Activated T-cell treated with anti-CD3 and anti-CD28 coated beads for 24 hours (primary cell): ENCODE measurements at places on chromosomes 2 and 18.

GRCh38 chr18:63106727-63107126 lies 212.8 kb downstream of the BCL2 start:
- no peak for DNase-seq

DNA sequence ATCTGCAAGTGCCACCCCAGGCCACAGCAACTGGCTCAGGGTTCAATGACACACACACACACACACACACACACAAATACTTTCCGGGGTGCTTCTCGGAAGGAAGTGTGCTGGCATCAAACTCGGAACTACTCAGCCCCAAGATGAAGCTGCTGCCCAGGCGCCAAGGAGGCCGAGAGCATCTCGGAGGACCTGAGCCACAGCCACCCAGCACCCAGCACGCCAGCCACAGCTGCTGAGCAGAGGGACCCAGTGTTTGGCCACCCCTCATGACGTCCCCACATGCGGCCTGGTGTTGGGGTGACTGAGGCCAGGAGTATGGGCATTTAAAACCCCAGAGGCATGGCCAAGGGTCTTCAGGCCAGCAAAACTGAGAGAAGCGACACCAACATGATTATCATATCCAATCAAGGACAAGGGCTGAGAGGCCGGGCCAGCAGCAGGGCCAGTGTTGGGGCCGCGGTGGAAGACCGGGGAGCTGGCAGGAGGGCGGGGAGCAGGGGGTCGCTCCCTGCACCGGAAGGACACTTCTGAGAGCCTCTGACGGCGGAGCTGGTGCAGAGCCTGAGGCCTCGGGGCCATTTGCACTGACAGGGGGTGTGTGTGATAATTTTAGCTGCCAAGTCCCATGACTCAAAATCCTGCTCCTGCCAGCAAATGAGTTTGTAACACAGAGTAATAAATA lies 61.8 kb downstream of the BIN1 start:
- no peak for DNase-seq

GRCh38 chr18:25827961-25828561 lies 262.4 kb downstream of the SS18 start:
- DNase-seq = no peak

DNA sequence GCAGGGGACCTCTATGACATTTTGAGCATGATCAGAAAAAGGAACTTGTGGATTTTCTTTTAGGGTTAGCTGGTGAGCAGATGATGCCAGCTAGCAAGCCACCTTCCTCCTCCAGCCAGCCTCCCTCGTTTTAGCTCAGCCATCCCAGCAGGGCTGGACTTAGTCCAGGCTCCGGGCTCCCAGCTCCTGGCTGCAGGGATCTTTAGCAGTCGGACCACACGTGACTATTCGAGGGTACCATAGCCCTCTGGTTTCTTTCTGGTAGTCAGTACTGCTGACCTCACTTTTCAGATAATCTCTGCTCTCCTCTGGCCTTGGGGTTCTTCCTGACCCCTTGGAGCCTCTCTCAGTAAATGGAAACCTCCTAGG lies 31.8 kb downstream of the NCK2 start:
- DNase-seq = no peak

DNA sequence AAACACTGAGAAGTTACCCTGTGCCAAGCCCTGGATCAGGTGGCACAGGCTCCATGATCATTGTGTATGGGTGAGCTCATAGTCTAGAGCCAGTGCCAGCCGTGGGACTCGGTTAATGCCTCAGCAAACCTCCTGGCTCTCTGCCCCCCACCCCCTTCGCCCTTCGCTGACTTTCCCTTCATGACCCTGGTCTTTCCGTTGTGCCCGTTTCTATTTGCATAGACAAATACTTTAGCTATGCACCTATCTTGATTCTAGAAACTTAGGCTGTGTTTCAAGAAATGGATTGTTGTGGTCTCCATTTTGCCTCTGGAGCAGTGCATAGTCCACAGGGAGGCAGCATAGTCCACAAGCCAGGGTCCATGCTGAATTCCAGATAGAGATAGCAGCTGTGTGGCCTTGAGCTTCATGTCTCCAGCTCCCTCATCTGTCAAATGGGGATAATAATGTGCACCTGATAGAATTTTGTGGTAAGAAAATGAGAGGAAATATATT lies 44.8 kb upstream of the KDM3A start:
- no peak for DNase-seq
